ENCODE measurements at places on chromosomes 7 and 10.
A peak's percentile ranks its signal among the peaks of the same experiment; 100 is the strongest.

GRCh38 chr10:14560791-14561765, 213.6 kb downstream of the FAM107B start:
- DNase-seq = no peak

DNA sequence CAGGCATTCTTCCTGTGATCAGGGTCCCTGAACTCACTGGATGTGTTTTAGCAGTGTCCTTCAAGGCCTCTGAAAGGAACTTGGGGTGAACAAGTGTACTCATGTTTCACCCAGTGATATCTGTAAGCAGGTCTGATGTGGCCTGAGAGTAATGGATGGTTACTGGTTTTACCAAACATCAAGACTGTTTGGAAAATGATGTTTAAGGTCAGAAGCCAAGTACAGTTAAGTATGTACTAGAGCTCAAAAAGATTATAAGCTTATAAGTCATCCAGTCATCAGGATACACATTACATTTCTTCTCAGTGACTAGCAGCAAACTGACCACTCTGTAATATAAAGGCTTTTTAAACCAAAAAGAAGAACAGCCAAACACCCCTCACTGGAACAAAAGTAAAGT, 79.8 kb upstream of the PTN start:
- peak; percentile 26 for DNase-seq

DNA sequence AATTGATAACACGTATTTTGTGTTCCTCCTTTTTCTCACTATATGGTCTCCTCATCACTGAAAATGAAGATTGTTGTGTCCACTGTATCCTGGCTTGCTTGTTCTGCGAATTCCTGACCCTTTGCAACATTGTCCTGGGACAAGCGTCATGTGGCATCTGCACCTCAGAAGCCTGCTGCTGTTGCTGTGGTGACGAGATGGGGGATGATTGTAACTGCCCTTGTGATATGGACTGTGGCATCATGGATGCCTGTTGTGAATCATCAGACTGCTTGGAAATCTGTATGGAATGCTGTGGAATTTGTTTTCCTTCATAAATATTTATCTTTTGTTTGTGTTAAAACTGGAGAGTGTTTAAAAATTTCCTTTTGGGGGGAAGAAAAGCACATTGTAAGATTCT, 93.7 kb downstream of the MDFIC start:
- peak; percentile 54 for DNase-seq

DNA sequence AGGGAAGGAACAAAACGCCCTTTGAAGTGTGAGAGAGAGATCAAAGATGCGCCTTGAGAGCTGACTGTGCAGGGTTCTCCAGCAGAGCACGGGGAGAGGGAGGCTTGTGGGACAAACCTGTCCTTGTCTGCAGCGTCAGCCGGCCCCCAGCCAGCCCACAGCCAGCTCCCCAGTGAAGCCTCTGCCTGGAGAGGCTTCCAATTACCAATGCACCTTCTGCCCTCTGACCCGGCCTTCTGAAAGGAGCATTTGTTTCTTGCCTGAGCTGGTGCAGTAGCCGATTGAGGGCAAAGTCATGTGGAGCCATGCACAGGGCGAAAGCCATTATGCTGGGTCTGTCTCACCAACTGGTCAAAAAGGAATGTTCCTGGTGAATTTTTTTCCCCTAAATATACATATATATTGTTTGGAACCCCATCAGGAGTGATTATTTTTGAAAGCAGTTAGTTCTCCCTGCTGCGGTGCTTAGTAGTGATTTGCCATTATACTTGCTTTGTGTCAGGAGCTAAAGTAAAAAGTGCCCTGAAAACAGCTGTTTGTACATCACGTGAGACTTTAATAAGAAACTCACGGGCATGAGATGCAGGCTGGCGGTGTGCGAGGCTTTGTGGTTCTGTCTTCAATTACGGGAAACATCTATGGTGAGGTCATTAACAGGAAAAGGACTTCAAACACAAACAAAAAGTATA, 268.6 kb downstream of the KLF6 start:
- DNase-seq = no peak

All from non-pigmented ciliary epithelial cell (primary cell).